ENCODE measurements at places on chromosomes 13 and 19.

DNA sequence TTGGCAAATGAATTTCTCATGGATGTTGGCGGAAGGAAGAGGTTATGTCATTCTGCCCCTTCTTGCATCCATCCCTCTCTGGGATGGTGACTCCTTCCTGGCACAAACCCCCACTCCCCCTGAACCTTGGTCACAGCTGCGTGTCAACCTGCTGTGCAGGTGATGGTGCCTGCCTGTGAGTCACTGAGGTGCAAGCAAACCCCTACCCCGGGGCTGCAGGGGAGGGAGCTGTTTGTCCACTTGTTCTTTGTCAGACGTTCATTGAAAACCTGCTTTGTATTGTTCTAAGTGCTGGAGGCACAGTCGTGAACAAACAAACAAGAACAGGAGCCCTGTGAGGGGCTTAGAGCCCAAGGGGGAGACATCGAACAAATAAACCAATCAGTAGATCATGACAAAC, 2.0 kb upstream of the GAPDHS start:
- DNase-seq, result no peak

DNA sequence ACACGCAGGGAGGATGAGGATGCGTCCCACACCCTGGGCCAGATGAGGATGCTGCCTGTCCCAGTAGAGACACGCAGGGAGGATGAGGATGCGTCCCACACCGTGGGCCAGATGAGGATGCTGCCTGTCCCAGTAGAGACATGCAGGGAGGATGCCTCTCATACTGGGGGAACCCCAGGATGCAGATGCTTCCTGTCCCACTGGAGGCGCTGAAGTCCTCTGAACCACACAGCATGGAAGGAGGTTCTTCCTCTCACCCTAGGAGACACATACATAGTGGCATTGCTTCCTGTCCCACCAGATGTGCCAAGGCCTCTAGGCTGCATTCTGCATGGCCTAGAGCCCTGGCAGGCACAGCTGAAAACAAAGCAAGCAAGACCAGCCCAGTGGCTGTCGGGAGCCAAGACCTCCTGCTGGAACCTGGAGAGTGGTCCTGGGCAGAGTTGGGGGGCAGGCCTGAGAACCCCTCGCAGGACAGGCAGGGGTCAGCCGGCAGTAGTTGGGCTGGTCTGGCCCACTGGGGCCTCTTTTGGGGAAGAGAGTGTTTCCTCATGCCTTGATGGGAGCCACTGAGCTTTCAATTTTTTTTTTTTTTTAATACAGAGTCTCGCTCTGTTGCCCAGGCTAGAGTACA, 4.3 kb downstream of the HPN start:
- peak; percentile 40 for DNase-seq

- DNase-seq, result no peak
Measured at GRCh38 chr13:36875431-36875830, 44.6 kb downstream of the SMAD9 start.

GRCh38 chr13:78632996-78633395, 26.0 kb downstream of the OBI1 start:
- DNase-seq, result no peak

- DNase-seq, result no peak
Measured at GRCh38 chr19:46849610-46850009, 1.0 kb downstream of the AP2S1 start.

DNA sequence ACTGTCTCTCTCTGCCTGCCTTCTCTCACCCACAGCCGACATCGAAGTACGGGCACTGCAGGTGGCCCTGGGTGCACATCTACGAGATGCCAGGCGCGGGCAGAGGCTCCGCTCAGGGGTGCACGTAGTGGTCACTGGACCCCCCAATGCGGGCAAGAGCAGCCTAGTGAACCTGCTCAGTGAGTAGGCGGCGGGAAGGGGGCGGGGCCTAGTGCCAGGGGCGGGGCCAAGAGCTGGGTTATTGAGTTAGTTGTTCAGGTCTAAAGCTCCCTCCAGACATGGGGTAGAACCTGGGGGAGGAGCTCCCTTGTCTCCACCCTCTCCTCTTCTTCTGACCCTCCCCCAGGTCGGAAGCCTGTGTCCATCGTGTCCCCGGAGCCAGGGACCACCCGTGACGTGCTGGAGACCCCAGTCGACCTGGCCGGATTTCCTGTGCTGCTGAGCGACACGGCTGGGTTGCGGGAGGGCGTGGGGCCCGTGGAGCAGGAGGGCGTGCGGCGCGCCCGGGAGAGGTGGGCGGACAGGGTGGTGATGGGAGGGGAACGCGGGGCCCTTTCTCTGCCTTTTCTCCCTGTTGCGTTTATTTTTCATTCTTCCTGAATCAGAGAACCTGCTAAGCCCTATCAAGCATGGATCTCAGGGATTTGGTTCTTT, 1.9 kb downstream of the GTPBP3 start:
- DNase-seq, result no peak

- no peak for DNase-seq
Measured at GRCh38 chr19:35522745-35523327, 5.3 kb downstream of the SBSN start.

GRCh38 chr13:32587011-32587810, 959 bp downstream of the PDS5B start:
- peak; percentile 76 for DNase-seq

DNA sequence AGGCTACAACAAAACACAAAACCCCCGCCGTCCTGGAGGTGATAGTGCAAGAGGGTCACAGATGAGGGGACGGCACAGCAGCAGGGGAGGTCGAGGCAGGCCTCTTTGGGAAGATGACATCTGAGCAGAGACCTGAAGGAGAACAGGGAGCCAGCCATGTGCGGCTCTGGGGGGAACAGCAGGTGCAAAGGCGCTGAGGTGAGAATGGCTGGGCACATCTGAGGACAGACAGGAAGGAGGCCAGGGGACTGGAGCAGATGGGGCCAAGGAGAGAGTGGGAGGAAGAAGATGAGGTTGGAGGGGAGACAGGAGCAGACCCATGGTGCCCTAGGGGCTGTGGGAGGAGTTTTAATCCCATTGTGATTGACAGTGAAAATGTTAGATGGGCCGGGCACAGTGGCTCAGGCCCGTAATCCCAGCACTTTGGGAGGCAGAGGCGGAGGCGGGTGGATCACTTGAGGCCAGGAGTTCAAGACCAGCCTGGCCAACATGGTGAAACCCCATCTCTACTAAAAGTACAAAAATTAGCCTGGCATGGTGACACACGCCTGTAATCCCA, 1.8 kb upstream of the CKM start:
- DNase-seq, result no peak

DNA sequence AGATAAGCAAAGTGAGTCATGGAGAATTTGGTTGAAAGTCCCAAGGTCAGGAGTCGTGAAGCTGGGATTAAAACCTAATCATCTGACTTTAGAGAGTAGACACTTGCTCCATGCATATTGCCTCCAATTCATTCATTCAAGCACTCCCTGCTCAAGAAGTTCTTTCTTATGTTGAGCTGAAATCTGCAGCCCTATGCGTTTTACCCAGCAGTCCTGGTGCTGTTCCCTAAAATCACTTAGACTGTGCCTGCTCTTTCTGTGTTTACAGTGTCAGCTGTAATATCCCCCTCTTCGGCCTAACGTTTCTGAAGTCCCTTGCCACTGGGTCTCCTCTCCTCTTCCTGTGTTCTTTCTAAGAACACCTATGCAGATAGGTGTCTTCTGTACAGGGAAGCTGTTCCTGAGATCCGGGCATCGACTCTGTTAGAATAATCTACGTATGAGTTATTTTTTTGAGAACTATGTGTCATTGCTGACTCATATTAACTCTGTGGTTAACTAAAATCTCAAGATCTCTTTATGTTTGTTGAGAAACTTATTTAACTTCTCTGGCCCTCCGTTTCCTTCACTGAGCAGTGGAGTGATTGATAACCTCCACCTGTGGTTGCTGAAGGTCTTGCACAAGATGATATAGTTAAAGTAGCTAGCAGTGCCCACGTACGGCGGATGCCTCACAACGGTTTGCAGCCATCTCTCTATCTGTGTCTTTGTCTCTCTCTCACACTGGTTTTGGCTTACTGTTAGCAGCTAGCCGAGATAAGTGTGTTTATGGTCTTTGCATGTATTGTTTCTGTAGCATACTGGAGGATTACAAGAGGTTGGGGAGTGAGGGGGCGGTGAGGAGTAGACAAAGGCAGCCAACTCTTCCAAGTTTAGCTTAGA, 4.7 kb downstream of the ALOX5AP start:
- DNase-seq, result peak; percentile 89

GRCh38 chr13:88068975-88069374, 397.8 kb downstream of the SLITRK5 start:
- no peak for DNase-seq

- peak; percentile 69 for DNase-seq
Measured at GRCh38 chr13:100128373-100128772, 39.5 kb downstream of the PCCA start.

- DNase-seq, result no peak
Measured at GRCh38 chr19:48858984-48859710, 9.3 kb downstream of the PLEKHA4 start.

DNA sequence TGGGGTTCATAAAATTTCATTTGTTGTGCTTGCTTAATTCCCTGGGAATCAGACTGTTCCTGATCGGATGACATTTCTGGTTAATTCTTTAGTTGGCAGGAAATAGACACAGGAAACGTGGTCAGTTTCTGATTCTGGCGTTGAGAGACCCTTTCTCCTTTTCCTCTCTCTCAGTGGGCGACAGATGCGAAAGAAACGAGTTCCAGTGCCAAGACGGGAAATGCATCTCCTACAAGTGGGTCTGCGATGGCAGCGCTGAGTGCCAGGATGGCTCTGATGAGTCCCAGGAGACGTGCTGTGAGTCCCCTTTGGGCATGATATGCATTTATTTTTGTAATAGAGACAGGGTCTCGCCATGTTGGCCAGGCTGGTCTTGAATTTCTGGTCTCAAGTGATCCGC, 10.8 kb downstream of the LDLR start:
- DNase-seq, result no peak

Data from iris pigment epithelial cell (primary cell).